Stimulated activated CD8-positive, alpha-beta memory T cell treated with anti-CD3 and anti-CD28 coated beads, Interleukin-2, amount 100 ng/mL, for 1 hour (primary cell): ENCODE measurements at places on chromosomes 12 and 14.

DNA sequence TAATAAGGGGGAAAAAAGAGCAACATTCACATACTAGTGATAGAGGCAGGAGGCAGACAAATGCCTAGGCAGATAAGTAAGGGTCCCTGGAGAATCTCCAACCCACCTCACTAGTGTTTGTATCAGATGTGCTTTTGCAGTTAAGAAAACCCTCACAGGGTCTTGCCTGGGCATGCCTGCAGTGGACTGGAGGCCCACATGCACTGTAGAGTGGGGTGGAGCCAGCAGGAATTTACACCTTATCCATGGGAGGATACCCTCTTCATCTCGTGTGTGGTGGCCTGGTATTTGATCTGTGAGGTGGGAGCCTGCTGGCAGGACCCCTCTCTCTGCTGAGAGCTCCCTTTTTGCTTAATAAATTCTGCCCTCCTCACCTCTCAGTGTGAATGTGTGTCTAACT is 238.0 kb upstream of the SLC16A7 start:
- no peak for DNase-seq

GRCh38 chr14:75981426-75982265 is at the start of gene TGFB3:
Gene TGFB3, minus strand, starts transcription at chr14:75981995. Its CDS starts 1,102 bp downstream, at chr14:75980893.
- peak; percentile 30 for DNase-seq

DNA sequence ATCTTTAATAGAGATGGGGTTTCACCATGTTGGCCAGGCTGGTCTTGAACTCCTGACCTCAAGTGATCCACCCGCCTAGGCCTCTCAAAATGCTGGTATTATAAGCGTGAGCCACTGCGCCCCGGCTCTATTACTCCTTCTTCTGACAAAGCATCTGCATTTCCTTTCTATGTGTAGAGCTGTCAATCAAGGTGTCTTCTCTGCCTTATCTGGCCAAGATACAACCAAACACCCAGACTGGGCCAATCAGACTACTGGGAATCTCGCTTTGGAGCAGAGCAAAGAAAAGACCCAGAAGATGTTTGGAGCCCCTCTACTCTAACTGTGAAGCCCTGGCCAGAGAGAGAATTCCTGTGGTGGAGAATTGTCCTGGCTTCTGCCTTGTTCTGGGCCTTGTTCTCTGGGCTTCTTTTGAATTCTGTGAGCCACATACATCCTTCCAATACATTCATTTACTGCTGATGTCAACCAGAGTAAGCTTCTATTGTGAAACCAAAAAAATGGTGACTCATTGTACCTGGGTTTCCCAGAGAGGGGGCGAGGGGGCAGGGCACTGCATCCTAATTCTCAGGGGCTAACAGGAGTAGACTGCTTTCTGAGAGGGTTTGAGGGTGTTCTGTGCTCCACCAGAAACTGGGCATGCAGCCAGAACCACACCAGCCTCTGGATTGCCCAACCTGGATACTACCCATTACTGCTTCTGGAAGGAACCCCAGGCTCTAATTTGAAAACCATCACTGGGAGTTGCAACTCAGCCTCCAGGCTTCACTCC is 18.8 kb upstream of the FLVCR2 start:
- no peak for DNase-seq

DNA sequence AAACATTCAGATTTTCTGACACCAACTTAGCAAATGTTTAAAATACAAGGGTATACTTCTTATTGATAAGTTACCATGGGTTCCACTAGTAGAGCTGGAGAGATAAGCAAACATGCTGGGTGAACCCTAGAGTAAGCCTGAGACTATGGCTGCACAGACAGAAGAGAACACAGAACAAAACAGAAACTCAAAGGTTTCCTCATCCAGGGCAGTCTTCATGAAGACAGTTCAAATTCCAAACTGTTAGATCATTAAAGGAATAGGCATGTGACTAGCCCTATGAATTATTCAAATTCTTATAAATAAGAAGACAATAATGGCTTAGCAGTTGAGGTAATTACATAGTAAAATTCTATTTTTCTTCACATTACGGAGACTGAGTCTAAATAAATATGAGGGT is 28.1 kb downstream of the BTBD7 start:
- no peak for DNase-seq

- DNase-seq: no peak
Observed at GRCh38 chr12:32159925-32160324, 53.3 kb downstream of the BICD1 start.

DNA sequence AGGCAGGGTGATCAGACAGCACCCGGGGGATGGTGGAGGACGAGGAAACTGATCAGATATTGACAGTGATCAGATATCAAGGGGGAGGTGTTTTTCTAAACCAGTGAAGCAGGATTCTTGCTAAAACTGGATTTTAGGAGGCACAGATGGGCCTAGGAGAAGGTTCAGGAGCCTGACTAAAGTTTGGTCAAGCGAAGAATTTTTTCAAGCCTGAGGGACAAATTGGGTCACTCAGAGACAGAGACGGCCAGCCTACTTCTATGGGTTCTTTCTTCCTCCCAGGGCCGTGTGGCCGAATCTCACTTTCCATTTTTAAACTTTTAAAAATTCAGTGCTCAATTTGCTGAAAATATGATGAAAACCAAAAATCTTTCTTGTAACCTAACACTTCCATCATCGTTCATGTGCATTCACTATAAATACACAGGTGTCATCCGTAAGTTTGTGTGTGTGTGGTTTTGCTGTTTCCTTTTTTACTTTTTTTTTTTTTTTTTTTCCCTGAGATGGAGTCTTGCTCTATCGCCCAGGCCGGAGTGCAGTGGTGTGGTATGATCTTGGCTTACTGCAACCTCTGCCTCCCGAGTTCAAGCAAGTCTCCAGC is 68.5 kb downstream of the RIN3 start:
- DNase-seq: no peak

GRCh38 chr12:31991815-31992214 is 32.6 kb downstream of the RESF1 start:
- DNase-seq: no peak

DNA sequence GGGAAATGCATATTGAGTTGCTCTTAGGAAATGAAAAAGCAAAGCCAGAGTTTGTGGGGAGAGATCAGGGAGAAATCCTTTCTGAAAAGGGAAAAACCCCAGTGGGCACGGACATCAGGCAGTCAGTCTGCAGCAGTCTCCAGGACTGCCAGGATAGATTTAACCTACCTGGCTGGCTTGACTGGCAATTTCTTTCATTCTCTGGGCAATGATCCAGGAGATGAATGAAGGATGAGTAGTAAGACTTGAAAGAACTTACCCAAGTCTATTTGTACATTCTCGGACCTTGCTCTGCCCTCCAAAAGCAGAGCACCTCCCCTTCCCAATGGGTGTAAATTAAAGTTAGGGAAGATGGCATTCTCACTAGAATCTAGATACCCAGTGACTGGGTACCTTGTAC is 42.9 kb downstream of the CMAS start:
- no peak for DNase-seq

- no peak for DNase-seq
Observed at GRCh38 chr14:99654235-99654985, 9.5 kb downstream of the HHIPL1 start.

DNA sequence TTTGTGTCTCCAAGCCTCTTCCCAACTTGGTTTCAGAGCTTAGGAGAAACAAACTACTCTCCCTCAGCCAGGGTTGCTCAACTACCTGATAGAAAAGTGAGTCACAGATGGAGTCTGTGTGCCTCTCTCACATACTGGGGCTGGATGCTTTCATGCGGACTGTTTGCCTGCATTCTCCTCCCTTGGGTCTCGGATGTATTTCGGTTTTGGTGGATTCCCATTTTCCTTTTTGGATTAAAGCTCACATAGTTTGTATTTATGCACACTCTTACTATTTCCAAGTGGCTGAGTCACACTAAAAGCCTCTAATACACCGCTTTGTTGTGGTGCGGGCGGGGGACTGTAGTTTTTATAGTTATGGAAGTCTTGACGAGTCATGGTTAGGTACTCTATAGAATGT is 505.4 kb downstream of the LRFN5 start:
- DNase-seq: no peak

- DNase-seq: no peak
Observed at GRCh38 chr12:16796168-16796567, 190.2 kb upstream of the LMO3 start.

DNA sequence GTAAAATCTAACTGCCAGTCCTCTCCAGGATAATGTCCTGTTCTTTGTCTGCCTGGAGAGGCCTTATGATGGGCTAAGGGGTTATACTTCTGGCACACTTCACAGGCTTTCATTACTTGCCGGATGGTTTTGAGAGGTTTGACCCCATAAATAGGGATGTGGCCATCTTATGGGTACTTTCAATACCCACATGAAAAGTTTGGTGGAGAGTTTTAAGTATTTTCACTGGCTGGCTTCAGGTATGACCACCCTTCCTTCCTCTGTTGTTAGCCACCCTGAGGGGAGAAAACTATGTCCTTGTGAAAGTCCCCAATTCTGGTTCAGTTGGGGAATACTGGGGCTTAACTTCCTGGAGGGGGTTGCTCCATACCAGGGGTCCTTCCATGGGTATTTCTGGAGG is 54.8 kb downstream of the ASCL4 start:
- no peak for DNase-seq

DNA sequence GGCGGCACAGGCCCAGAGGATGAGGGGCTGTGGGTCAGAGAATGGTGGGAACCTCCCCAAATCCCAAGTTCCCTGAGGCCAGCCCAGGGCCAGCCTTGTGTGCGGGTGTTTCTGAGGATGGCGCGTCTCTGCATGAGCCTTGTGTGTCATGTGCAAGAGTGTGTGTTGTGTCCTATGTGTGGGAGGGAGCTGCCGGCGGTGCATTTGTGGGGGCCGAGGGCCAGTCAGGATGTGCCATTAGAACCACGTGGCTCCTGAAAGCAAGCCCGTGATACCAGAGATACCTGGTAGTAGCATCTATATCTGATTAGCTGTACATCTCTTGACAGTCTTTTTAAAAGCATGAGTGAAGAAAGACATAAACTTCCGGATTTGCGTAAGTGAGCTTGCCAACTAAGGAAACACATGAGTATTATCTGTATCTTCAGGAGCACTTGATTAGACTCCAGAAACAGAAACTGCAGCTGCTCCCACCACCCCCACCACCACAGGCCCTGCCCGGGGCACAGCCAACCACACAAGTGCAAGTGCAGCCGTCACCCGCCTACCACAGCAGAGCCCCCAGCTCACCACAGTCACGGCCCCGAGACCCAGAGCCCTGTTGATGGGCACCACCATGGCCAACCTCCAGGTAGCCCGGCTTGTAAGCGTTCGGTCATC is 19.2 kb downstream of the DDX51 start:
- DNase-seq: no peak

GRCh38 chr14:34060651-34060999 is 109.8 kb upstream of the EGLN3 start:
- no peak for DNase-seq

DNA sequence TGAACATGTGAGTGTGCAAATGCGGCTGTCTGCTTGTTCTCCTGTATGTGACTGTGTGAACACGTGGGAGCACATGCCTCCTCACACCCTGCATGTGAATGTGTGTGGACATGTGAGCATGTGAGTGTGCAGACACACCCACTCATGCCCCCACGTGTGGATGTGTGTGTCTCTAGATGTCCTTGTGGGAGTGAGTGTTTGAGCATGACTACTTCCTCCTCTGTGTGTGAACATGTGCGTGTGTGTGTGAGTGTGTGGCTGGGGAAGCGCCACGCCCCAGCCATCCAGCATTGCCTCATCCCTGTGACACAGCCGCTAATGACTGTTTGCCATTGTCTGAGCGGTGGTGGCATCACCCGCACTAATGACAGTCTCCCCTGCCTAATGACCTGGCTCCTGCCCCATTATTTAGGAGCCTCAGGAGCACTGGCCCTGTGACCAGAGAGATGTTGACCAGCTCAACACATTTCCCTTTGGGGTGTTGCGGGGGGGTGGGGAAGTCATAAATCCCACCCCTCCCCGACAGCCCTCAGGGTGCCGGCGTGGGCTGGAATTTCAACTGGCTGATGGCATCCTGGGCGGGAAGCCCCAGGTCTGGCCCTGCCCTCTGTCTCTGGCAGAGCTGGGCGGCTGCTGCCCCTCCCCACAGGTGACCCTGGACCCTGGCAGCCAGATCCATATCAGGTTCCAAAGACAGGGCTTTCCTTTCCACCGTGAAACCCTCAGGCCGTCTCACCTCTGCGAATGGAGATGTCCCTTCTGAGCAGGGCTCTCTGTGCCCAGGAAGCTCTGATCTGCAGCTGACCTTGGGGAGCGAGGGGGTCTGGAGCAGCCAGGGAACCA is 11.5 kb upstream of the KRT80 start:
- DNase-seq: no peak

DNA sequence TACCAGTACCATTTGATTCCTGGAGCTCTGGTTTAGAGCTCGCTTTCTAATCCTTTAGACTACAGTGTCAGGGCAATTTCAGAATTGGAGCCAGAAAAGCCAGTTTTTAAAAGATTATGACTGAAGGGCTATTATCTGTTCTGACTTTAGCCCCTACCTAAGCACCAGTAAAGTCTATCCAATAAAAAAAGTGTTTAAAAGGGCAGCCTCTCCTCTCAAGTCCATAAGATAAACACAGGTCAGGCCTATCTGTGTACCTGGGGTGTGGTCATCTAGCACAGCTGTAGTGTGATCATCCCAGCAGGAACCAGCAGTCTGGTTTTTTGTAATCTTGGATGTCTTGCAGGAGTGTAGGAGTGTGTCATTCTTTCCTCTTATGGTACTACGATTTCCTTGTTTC is 6.6 kb downstream of the APPL2 start:
- DNase-seq: no peak

- DNase-seq: peak; percentile 56
Observed at GRCh38 chr12:52151837-52152783, 39.7 kb downstream of the KRT80 start.
